ENCODE measurements at places on chromosomes 2 and 18.
A peak's percentile ranks its signal among the peaks of the same experiment; 100 is the strongest.

DNA sequence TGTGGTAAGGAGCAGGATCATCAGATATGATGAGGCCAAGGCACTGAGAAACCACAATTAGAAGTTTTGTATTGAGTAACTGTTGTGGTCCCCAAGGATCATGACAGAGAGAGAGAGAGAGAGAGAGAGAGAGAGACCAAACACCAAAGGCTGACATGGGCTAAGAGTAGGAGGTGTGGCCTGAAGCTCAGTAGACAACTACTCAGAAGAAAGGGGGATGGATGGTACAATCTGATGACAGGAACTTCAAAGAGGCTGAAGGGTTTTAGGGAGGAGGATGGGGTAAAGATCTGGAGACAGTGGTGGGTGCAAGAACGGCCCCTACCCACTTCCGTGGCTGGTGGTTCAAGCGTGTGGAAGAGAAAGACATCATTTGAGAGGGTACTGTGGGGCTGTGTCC lies 135.0 kb downstream of the DCDC2C start:
- no peak for DNase-seq
- no peaks in the 10 kb centered on the region for H3K4me1 ChIP-seq
- peaks cover 4% of the 10 kb centered on the region for H3K36me3 ChIP-seq
- H3K27ac ChIP-seq = no peak overlapping the region
- peaks cover 10% of the 10 kb centered on the region for H3K27me3 ChIP-seq

DNA sequence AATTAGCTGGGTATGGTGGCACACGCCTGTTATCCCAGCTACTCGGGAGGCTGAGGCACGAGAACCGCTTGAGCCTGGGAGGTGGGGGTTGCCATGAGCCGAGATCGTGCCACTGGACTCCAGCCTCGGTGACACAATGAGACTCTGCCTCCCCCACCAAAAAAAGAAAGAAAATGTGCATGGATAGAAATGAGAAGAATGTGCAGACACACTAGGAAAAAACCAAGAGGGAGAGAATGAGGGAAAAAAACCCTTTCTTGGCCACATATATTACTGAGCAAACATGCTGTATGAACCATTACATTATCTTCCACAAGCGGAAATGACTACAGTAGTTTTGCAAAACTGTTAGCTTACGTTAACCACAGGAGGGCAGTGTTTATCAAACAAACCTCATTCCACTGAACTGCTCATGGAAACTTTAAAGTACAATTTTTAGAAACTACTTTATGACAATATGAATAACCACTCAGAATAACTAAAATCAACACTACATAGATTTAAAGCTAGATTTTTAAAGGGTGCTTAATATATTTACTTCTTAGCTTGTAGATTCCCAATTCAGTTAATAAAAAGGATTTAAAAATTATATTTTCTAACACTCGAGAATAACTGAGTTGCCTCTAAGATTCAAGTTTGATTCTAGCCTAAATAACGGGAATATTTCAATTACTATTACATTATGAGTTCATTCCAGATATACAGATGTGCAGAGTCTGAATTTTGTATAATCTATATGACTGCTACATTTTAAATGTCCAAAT lies 26.4 kb downstream of the ASXL2 start:
- H3K27ac ChIP-seq = peak overlapping the region; percentile 35
- DNase-seq = no peak
- H3K27me3 ChIP-seq = no peaks in the 10 kb centered on the region
- peaks cover 23% of the 10 kb centered on the region for H3K4me1 ChIP-seq
- H3K36me3 ChIP-seq = peaks cover 4% of the 10 kb centered on the region
- peak overlapping the region; percentile 16 for H3K4me3 ChIP-seq

DNA sequence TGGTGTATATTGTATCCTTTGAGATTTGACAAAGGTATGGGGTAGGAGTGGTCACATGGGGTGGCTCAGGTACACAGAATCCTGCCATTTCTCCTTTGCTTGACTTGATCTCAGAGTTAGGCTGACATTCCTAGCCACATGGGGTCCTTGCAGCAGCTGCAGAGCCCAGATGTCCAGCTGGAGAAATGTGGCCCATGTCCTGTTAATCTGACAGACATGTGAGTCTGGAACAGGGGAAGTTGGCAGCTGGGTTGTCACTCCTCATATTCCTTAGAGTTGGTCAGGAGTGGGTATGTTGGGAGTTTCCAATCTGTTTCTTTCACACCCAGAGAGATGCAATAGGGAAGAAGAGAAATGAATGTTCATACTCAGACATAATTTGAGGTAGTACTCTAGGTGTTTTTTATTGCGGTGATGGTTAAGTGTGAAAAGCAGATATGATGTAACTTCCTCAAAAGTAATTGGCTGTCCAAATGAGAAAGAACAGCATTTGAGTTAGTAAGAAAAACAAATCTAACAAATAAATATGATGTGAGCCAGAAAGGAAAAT lies 402.6 kb upstream of the MEIS1 start:
- H3K4me3 ChIP-seq = no peak overlapping the region
- no peaks in the 10 kb centered on the region for H3K27me3 ChIP-seq
- H3K27ac ChIP-seq = no peak overlapping the region
- no peak for DNase-seq

GRCh38 chr2:226623587-226624368 lies 175.8 kb downstream of the IRS1 start:
- no peaks in the 10 kb centered on the region for H3K36me3 ChIP-seq
- H3K4me1 ChIP-seq = no peaks in the 10 kb centered on the region
- H3K4me3 ChIP-seq = no peak overlapping the region
- DNase-seq = no peak

GRCh38 chr2:11945139-11946126 lies 199.0 kb downstream of the LPIN1 start:
- peak overlapping the region; percentile 79 for H3K4me3 ChIP-seq
- H3K4me1 ChIP-seq = peaks cover 26% of the 10 kb centered on the region
- no peaks in the 10 kb centered on the region for H3K36me3 ChIP-seq
- H3K27me3 ChIP-seq = no peaks in the 10 kb centered on the region
- H3K27ac ChIP-seq = peak overlapping the region; percentile 98
- no peak for DNase-seq

- no peak overlapping the region for H3K27ac ChIP-seq
- no peak for DNase-seq
- no peak overlapping the region for H3K4me3 ChIP-seq
- H3K4me1 ChIP-seq = peaks cover 23% of the 10 kb centered on the region
Observed at GRCh38 chr2:177403838-177404237, 11.3 kb downstream of the AGPS start.

DNA sequence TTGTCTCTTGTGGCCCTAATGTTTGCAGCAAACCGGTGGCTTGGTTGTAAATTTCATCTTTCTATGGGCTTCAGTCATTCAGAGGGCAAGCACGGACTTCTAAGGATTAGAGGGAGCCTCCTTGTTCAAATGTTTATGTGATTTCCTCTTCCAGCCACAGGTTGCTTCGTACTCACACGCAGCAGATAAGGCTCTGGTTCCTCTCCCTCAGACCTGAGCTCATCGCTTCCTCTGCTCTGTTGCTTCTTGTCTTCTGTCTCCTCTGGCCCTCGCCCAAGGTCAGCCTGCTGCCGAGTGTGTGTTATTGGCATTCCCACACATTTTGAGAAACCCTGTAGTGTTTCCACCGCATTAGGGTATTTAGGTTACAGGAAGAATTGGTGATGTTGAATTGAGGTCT lies 44.0 kb downstream of the MYL12B start:
- DNase-seq = no peak
- H3K4me3 ChIP-seq = no peak overlapping the region
- H3K27ac ChIP-seq = no peak overlapping the region
- H3K36me3 ChIP-seq = no peaks in the 10 kb centered on the region
- no peaks in the 10 kb centered on the region for H3K4me1 ChIP-seq

DNA sequence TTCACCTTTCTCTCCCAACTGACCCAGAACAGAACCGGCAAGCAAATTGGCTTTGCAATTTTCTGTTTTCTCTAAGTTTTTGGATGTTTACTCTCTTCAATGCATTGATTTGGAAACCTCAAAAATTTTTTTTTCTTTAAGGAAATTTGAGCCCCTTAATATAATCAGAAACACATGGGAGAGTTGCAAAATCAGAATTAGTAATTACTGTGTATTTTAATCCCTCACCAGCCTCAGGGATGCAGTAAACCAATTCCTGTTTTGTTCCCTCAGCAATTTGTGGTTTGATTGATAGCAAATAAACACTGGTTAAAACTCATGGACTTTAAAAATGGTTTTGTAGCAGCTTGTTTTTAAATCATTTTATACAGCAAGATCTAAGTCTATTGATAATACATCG lies 281.5 kb downstream of the NEDD4L start:
- H3K27me3 ChIP-seq = no peaks in the 10 kb centered on the region
- H3K36me3 ChIP-seq = peaks cover 10% of the 10 kb centered on the region
- no peak for DNase-seq
- peaks cover 9% of the 10 kb centered on the region for H3K4me1 ChIP-seq

- H3K27me3 ChIP-seq = peaks cover 26% of the 10 kb centered on the region
- H3K4me1 ChIP-seq = peaks cover 5% of the 10 kb centered on the region
Observed at GRCh38 chr2:149167001-149167780, 128.7 kb downstream of the LYPD6B start.

DNA sequence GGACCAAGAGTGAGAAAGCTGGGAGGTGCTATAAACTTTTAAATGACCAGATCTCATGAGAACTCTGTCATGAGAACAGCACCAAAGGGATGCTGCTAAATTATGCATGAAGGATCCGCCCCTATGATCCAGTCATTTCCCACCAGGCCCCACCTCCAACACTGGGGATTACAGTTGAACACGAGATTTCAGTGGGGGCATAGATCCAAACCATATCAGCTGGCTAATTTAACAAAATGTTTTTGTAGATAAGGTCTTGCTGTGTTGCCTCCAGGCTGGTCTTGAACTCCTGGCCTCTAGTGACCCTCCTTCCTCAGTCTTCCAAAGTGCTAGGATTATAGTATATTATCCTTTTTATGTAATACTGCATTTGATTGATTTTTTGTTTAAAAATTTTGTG lies 56.0 kb downstream of the NBEAL1 start:
- no peak for DNase-seq
- no peaks in the 10 kb centered on the region for H3K27me3 ChIP-seq

DNA sequence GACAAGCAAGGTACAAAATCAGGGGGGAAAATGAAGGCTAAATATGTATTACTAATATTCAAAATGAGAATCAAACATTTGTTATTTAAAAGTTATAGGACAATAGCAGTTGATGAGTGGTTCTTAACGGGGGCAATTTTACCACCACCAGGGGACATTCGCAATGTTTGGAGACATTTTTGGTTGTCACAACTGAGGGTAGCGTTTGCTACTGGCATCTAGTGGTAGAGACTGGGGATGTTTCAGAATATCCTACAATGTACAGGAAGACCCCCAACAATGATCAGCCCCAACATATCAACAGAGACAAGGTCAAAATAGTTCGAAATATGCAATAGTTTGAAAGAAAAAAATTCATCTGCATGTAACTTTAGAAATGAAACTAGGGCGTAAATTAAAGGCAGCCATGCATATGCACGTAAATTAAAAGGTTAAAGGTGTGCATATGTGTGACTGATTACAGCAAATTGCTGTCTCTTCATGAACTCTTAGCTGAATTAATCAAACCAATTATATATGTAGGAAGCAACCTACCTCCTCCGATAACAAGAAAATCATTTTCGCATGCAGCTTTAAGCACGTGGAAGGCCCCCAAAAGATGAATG lies 61.2 kb upstream of the CUL3 start:
- peaks cover 23% of the 10 kb centered on the region for H3K4me1 ChIP-seq
- no peaks in the 10 kb centered on the region for H3K27me3 ChIP-seq
- no peaks in the 10 kb centered on the region for H3K36me3 ChIP-seq
- DNase-seq = peak; percentile 48
- H3K4me3 ChIP-seq = no peak overlapping the region
- no peak overlapping the region for H3K27ac ChIP-seq

Measured in memory B cell (primary cell).